Stimulated activated CD8-positive, alpha-beta memory T cell treated with anti-CD3 and anti-CD28 coated beads, Interleukin-7, amount 100 ng/mL, for 1 hour (primary cell): ENCODE measurements at places on chromosomes 5 and 9.

DNA sequence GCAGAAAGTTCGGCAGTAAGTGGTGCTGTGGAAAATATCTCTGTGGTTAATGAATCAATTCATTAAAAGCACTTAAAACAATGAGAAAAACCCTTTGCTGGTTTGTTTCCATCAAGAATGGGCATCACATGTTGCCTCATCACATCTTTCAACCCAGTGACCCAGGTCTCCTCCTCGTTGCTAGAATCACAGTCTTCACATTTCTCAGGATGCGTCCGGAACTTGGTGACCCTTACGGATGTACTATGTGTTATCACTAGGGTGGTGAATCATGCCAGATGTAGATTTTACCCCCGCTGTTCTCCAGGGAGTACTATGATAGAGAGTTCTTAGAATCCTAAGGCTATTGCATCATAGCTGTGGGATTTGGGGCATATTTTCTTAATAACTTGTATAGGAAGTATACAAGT is 217.9 kb upstream of the KLF4 start:
- DNase-seq = no peak

GRCh38 chr5:2735996-2736395 is 15.5 kb downstream of the IRX2 start:
- DNase-seq = no peak

GRCh38 chr9:134267305-134267880 is 58.9 kb upstream of the RXRA start:
- DNase-seq = no peak

DNA sequence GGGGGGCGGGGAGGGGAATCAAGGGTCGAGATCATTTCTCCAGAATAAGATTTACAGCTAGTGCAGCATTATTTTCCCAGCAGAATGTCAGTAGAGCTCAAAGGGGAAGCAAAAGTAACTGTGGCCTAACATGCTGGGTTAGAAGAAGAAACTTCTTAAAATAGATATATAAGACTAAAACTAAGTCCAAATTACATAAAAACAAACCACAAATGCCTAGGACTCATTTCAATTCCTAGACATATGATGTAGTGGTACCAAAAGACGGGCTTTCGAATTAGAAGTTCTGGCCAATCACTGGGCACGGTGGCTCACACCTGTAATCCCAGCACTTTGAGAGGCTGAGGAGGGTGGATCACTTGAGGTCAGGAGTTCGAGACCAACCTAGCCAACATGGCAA is 20.8 kb upstream of the MELK start:
- DNase-seq = no peak

DNA sequence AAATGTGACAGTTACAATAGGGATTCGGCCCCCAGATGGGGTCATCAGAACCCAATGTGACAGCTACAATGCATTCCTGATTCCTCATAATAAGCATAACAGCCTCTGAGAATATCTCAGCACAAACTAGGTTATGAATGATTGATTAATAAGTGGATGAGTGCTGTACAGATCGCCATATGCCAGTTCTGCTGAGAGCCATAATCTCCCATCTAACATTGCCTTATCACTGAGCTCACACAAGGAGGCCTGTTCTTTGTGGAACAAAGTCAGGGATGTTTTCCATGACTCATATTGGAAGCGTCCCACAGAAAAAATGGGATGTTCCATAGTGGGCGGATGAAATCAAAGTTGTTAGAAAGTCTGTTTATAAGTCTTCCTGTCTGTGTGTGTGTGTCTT is 89.6 kb downstream of the KIF4B start:
- DNase-seq = no peak

DNA sequence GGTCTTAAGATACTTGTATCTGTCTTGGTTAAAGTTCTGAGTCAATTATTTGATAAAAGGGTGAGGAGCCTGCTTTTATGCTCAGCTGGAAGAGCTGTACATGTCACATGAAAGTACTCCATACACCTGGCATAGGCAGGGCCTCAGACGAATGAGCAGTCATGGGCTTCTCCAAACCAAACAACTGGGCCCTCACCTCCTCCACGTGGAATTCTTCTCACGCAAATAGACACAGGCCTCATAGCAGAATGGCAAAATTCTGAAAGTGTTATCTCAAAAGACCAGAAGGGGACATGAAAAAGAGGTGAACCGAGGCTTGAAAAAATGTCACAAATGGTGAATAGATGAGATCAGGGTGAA is 48.6 kb downstream of the FAM240B start:
- no peak for DNase-seq

DNA sequence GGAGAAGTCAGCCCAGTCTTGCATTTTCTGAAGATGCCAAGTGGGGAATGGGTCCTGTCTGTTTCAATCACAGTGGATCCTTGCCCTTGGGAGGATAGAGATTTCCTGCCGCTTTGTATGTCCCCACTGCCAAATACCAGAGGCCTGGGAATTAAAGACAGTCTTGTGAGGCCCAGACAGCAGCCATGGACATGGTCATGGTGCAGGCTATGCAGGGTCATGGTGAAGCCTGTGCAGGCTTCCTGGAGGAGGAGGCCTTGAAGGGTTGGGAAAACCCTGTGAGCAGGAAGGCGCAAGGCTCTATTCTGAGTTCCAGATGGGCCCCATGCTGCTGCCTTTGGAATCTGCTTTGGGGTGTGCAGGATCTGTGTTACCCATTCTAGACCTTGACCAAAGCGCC is 57.3 kb upstream of the PITX1 start:
- DNase-seq = no peak

DNA sequence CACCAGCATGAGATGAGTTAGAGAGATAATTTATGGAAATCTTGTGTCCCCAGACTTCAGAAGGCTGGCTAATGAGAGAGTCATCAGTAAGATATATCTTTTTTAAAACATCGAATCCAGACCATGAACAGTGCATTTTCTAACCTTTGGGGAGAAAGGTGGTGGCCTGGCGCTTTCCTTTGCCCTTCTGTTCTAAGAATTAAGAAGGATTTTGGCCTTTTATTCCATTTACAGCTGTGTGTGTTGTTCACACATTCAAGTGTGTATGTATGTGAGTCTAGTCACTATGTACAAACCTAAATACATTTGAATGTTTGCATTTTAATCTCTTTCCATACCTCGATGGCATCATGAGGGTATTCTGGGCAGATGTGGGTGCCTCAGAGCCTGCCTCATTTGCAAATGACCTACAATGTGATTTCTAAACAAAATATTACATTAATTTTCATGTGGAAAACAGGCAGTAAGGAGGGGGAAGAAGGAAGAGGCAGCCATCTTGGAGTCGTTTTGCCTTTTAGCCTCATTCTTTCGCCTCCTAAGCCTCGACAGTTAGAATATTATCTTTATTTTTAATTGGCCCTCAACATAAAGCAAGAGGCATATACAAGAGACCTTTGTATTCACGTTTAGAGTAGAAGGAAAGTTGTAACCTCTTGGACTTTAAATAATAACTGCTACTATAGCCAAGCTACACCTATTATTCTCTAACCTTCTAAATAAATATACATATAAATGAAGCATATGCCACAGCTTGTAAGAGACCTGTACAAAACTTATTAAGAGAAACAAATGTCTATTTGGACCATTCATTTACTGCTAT is 125.3 kb upstream of the TMEM161B start:
- DNase-seq = no peak

- no peak for DNase-seq
Observed at GRCh38 chr5:178177569-178177968, 9.6 kb downstream of the GMCL2 start.

DNA sequence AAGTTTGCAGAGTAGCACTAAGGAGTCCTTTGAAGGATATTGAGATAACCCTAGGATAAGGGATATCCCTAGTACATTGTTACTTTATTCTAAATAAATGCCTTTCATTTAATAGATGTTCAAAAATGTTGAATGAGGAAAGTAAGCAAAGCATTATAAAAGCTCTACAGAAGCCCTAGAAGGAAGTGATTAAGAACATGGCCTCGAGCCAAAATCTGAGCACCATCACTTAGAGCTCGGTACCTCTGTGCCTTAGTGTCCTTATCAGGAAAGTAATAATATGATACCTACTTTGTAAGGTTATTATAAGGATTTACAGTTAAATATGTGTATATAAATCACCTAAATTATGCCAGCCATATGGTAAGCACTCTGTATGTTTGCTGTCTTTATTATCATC is 242.6 kb downstream of the KIAA0825 start:
- DNase-seq = no peak

- no peak for DNase-seq
Observed at GRCh38 chr5:61162832-61163567, 732 bp upstream of the SMIM15 start.

GRCh38 chr5:394671-395155 is 48.3 kb upstream of the EXOC3 start:
- DNase-seq = no peak

GRCh38 chr5:180600554-180601041 is 9.3 kb upstream of the SCGB3A1 start:
- no peak for DNase-seq

- no peak for DNase-seq
Observed at GRCh38 chr9:114177423-114178064, 22.2 kb downstream of the COL27A1 start.

DNA sequence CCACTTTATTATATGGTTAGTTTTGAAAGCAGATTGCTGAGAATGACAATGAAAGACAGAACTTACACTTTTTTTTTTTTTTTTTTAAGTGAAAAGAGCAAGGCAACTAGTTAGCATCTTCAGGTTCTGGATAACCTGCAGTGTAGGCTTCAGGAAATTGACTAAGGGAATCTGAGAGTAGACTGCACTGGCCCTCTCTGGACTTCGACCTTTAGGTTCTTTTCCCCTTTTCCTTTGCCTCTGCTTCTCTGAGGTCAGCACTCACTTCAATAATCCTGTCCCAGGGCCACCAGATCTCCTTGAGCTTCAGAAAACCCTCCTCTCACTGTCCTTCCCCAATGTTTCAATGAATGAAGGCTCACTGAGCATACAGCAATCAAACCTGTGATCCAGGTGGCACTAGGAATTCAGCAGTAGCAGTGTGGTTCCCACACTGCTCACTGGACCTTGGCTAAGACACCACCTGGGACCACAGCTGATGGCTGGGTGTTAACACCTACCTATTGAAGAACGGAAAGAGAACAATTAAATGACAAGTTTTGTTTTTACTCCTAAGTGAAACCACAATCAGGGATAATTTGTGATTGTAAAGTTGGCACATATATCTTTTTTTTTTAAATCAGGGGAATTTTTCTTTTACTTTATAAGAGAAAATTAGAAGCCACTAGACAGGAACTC is 85.8 kb upstream of the IL6ST start:
- no peak for DNase-seq

- DNase-seq = no peak
Observed at GRCh38 chr5:150778517-150779396, at the start of gene SMIM3. Gene SMIM3, plus strand, starts transcription at chr5:150778757. Its CDS starts 16,684 bp downstream, at chr5:150795441.

DNA sequence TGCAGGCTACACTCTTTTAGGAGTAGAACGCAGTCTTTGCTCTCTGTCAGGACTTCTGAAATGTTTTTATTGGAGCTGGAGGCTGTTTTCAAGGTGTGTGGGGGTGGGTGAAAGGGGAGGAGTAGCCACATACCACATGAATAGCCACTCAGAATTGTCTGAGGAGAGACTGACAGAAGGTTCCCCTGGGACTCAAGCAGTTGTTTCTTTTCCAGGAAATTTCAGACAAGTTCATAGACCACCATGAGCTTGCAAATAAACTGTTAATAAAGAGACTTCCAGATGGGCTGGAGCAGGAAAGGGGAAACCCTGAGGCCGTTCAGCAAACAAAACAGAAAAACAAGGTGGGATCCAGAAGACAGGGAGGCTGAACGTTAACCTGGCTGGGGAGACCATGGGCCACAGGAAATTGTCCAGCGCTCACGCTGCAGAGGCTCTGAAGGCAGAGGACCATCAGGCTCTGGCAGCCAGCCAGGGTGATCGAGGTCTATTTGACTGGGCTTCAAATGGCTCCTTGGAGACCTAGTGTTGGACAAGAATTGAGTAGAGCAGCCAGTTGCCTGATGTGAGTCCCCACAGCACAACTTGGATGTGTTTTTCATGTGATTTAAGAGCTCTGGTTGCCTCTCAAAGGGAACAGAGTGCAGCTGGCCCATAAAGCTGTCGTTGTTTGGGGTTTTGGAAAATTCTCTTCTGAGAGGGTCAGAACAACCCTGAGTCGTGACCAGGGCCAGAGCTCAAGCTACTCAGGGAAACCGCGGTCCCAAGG is 159.2 kb upstream of the RAI14 start:
- no peak for DNase-seq
